ENCODE measurements at places on chromosomes 1 and 21.

DNA sequence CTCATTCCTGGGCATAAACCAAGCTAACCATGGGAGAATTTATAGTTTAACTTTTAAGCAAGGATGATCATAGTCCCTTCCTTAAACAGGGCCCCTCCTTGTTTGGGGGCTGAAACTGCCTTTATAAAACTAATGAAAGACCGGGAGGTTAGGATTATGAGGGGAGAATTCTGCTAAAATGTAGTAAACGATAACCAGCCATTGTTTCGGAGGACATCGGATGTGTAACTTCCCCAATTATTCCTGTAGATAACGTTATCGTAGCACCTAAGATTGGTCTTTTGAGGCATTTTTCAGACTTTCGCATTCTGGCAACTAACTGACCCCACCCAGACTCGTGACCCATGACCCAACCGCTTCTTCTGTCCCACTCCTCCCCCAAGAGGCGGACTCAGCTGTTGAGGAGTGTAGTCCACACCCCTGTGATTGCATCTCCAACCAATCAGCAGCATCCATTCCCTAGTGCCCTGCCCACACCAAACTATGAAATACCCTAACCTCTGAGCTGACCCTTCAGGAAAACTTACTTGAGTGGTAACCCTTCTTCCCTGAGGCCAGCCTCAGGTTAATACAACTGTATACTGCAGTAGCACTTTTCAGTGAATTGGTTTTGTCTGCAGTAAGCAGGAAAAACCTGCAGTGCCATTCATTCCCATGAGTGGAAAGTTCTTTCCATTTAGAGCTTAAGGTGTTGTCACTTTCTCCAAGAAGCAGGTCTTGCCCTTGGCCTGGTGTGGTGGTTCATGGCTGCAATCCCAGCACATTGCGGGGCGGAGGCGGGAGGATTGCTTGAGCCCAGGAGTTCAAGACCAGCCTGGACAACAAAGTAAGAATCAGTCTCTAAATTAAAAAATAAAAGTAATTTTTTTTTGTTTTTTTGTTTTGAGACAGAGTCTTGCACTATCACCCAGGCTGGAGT lies 823 bp upstream of the SYF2 start:
- peak; percentile 22 for DNase-seq

- no peak for DNase-seq
These were observed 42.4 kb downstream of the TRIM11 start for GRCh38 chr1:228364068-228364705.

- DNase-seq: no peak
These were observed 26.7 kb upstream of the DIP2A start for GRCh38 chr21:46431884-46432488.

DNA sequence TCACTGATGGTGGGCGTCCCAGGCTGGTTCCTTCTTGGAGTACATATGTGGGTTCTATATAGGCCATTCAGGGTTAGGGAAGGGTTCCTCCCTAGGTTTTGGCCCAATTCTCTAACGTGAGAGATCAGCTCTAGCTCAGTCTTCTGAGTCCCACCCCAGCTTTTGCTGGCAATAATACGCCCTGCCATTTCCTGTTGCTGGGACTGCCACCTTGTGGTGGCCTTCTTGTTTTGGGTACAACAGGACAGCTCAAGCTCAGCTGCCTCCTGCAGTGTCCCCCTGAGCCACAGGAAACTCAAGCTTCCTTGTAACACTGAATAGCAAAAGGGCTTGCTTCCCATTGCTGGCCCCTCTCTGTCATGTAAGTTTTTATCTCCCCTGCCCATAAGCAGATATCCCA lies 77.8 kb downstream of the BACH1 start:
- DNase-seq: peak; percentile 11

GRCh38 chr1:7110321-7110720 lies 325.1 kb downstream of the CAMTA1 start:
- no peak for DNase-seq

GRCh38 chr1:32012709-32013385 lies 821 bp upstream of the KHDRBS1 start:
- no peak for DNase-seq

DNA sequence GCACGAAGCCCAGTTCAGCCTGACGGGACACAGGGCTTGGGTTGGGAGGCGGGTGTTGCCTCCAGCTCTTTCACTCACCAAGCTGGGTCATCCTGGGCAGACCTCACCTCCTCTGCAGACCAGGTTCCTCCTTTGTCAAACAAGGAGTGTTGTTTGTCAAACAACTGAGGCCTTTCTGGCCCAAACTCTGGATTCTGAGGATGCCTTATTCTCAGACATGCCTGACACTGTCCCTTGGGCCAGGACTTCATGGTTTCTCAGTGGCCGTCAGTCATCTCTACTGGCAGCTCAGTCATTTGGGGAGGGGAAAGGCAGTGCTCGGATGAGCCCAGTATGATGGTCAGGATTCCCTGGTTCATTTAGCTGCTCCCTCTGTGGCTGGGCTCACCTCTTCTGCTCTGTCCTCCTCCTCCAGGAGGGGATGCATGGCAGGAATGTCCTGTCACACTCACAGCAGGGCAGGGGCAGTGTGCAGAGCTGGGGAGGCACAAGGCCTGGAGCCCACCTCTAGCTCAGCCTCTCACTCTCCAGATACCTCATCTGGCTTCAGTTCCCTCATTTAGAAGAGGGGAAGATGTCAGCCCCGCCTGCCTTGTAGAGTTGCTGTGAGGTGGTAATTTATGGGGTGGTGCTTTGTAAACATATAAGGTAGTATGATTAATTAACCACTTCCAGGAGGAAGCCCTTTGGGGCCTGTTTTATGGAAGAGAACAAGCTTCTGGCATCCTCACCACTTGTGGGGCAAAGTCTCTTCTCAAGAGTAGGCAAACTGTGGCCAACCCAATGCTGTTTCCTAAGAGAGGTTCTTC lies 20.6 kb downstream of the SLC2A1 start:
- DNase-seq: no peak

GRCh38 chr21:44462086-44462833 lies 7.0 kb downstream of the LRRC3 start:
- no peak for DNase-seq

- no peak for DNase-seq
These were observed 60.0 kb upstream of the SSX2IP start for GRCh38 chr1:84750110-84750730.

- no peak for DNase-seq
These were observed 29.7 kb downstream of the AJAP1 start for GRCh38 chr1:4684136-4684535.

DNA sequence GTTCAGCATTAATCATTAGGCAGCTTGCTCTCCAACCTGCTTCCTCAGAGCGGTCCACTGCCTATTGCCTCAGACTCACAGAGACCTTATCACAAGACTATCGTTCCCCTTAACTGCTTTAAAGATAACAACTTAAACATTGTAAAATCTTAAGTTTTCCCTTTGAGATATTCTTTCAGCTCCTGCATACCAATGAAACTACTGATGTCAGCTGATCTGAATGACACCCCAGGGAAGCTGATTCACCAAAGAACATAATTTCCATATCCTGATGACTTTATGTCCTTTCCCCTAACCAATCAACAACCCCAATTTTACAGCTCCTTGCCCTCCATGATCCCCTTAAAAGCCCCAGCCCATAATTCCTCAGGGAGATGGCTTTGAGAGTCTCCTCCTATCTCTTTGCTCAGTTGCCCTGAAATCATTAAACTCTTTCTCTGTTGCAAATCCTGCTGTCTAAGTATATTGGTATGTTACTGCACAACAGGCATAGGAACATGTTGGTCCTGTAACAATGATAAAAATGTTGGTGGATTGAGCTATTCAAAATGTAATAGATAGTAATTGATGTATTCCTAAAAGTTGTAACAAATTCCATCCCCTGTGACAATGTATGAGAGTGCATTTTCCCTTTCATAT lies 621.4 kb upstream of the RGS18 start:
- no peak for DNase-seq

GRCh38 chr1:232978815-232979214 lies 28.4 kb downstream of the NTPCR start:
- no peak for DNase-seq

DNA sequence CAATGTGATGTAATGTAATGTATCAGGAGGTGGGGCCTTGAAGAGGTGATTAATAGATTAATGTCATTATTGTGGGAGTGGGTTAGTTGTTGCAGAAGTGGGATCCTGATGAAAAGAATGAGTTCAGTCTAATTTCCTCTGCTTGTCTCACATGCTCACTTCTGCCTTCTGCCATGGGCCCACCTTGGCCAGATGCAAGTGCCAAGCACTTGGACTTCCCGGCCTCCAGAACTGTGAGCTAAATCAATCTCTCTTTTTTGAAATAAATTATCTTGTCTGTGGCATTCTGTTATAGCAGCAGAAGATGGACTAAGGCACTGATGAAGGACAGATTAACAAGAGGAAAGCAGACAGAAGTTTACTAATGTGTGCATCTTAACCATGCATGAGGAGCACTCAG lies 123.9 kb downstream of the ETS2 start:
- no peak for DNase-seq

DNA sequence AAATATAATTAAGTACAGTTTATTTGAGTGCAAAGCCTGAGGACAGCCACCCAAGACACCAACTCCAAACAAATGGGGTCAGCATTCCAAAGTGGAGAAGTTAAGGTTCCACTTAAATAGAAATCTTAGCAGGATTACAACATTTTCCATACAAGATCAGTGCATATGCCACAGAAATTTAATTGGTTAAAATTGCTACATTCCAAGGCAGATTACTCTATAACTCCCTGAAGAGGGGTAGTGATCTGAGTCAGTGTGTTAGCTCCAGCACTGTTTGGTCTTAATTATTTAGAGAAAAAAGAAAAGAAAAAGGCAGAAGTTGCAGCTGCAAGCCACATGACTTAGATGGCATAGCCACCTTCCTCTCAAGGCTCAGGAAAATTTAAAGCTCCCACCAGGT lies 297.5 kb downstream of the HHIPL2 start:
- no peak for DNase-seq

GRCh38 chr1:29849038-29849750 lies 612.9 kb downstream of the PTPRU start:
- no peak for DNase-seq

GRCh38 chr21:38765056-38765455 lies 40.7 kb upstream of the ETS2 start:
- no peak for DNase-seq

GRCh38 chr1:222694927-222695326 lies 17.4 kb downstream of the AIDA start:
- no peak for DNase-seq

DNA sequence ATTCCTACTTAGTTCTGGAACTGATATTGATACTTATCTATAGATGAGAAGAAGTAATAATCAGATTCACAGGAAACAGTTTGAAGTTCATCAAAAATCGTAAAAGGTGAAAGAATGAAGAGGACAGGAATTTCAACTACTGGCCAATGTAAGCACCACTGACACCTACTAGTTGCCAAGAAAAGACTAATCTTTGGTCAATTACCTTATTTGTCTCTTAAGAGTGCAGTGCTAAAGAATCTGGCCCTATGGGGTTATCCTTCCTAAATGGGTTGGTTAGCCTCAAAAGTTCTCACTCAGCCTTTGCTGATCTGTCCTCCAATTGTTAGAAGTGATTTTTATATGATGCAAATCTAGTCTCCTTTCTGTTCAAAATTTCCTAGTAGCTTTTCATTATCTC lies 29.5 kb downstream of the ADSS2 start:
- DNase-seq: no peak

DNA sequence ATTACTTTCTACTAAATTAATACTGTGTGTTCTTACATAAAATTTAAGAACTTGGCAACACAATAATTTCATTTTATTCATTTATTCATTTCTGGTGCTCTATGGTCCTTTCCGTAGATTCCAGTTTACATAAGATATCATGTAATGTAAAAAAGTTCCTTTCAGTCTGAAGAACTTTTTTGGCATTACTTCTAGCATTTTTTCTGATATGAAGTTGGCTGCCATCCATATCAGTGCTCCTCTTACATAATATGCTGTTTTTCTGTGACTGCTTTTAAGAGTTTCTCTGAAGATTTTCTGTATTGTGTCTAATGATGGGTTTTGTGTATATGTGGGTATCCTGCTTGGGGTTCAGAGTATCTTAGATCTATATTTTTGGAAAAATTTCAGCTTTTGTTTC lies 34.8 kb downstream of the LIN9 start:
- no peak for DNase-seq

- DNase-seq: no peak
These were observed 338.2 kb upstream of the VAMP3 start for GRCh38 chr1:7432900-7433380.

DNA sequence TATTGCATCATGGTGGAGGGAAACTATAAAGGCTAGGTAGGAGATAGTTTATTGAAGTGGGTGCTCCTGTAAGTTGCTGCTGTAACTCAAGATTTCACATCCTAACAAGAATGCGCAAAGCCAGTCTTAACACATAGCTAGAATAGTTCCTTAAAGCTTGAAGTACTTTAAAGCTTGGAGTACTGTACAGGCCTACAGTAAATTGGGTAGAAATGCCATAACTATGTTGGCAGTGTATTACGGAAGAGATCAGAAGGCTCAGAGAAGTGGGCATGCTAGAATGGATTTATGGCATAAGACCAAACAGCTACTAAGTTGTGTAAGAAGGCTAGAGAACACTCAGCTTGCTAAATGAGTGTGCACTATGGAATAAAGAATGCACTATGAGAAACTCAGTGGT lies 44.5 kb downstream of the DMRTA2 start:
- no peak for DNase-seq

GRCh38 chr21:29237110-29238052 lies 61.3 kb upstream of the BACH1 start:
- DNase-seq: no peak

DNA sequence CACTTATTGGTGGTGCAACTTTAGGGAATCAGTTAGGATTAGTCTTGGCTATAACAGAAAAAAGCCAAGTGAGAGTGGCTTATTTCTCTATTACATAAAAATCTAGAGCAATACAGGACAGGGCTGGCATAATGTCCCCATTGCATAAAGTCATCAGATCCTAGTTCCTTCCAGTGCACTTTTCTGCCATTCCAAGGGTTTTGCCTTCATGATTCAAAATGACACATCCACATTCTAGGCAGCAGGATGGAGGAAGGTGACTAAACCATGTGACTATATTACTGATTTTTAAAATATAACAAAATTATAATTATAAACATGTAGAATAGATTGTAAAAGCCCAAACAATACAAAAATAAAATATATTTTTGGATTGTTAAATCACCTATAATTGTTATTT lies 18.8 kb downstream of the JUN start:
- DNase-seq: no peak

DNA sequence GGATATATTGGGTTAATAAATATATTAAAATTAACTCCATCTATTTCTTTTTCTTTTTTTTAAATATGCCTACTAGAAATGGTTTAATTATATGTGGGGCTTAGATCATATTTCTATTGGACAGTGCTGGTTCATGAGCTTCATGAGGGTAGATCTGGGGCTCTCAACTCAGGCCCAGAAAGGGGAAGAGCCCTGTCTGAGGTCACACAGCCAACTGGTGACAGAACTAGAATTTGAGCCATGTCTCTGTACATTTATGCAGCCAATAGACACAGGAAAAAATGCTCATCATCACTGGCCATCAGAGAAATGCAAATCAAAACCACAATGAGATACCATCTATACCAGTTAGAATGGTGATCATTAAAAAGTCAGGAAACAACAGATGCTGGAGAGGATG lies 5.1 kb upstream of the EPHB2 start:
- DNase-seq: no peak

- DNase-seq: no peak
These were observed 963.4 kb upstream of the ADGRL4 start for GRCh38 chr1:79969886-79970285.

Data from activated gamma-delta T cell treated with anti-CD3 and anti-CD28 coated beads, Interleukin-2, amount 50 U/mL, for 16 hours (primary cell).